ENCODE measurements at places on chromosomes 2 and 18.
A peak's percentile ranks its signal among the peaks of the same experiment; 100 is the strongest.

- DNase-seq, result no peak
Observed at GRCh38 chr18:55186588-55186987, 227.3 kb upstream of the CCDC68 start.

DNA sequence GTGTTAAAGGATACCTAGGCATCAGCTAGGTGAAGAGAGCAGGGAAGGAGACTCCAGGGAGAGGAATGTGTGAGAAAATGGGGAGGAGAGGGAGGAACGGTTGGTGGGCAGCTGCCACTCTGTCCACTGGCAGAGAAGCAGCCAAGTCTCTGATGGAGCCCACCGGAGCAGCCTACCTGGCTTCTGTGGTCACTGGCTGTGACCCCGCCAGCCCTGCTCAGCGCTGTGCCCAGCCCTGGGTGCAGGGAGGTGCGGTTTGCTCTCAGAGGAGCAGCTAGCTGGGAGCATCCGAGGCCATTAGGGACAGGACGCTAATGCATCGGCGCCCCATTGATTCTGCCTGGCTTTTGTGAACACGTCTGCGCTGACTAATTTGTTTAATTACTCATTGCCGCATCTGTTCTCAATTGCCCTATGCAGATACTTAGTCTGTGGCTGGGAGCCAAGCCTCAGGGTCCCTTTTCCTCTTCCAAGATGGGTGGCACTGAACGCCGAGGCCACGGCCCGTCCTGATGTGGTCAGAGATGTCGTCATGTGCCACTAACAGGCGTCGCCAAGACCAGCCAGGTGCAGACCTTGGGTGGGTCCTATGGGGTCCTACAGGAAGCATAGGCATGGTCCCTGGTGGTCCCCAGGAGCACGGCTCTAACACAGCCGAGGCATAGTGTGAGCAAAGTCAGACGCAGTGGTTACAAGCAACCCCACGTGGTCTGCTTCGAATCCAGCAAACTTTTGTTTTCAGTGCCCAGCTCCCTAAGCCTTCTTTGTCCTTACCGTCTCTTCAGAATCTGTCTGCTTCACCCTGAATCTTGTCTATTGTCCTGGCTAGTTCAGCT is 82.0 kb downstream of the RRM2 start:
- no peak for DNase-seq

GRCh38 chr2:147758821-147759220 is 86.0 kb upstream of the ACVR2A start:
- no peak for DNase-seq

GRCh38 chr18:4453874-4454536 is 1.1 kb downstream of the DLGAP1 start:
- no peak for DNase-seq

GRCh38 chr18:3262234-3263131 is 550 bp downstream of the MYL12B start:
- no peak for DNase-seq

- peak; percentile 45 for DNase-seq
Observed at GRCh38 chr18:31685097-31686082, 1.0 kb upstream of the B4GALT6 start.

- peak; percentile 58 for DNase-seq
Observed at GRCh38 chr18:22314420-22314819, 103.3 kb downstream of the CTAGE1 start.

GRCh38 chr2:12066116-12066515 is 319.7 kb downstream of the LPIN1 start:
- DNase-seq, result no peak

- no peak for DNase-seq
Observed at GRCh38 chr18:74097803-74098202, 49.8 kb downstream of the FBXO15 start.

Data from fibroblast of the conjunctiva (primary cell).